Calu3 (cell line): ENCODE measurements at places on chromosomes 16 and 17.

GRCh38 chr16:24955975-24956731 is 59.0 kb downstream of the ARHGAP17 start:
- DNase-seq = no peak

DNA sequence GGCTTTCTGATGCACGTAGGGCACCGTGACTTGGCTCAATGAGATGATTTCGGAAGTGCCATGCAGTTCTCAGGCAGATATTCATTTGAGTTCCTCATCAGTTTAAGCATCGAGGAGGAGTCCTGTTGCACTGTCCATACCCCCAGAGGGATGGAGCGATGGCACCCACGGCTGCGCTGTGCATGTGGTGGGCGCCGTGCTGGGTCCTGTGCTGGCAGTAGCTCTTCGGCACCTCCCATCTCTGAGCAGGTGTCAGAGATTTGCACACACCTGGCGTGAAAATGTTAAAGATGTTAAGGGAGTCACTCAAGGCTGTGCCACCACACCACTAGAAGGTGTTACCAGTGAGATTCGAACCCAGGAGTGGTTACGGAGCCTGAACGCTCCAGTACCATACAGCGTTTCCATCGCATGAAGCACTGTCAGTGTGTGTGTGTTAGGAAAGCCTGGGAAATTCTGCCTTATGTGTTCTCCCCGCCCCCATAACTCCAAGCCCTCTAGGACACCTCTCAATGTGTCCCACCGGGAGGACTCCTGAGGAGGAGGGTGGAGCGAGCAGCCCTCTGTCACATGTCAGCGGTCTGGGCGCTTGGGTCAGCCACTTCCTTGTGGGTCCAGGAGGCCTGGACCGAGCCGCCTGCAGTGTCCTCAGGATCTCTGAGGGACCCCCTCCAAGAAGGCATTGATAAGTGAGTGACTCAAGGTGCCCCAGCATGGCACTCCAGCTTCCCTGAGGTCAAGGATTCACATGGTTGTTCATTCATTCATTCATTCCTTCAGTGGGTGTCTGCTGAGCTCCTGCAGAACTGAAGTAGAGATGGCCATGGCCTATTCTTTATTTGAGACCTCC is 3.8 kb downstream of the MRC2 start:
- DNase-seq = no peak

GRCh38 chr17:420479-421175 is 68.0 kb upstream of the RPH3AL start:
- DNase-seq = no peak

- peak; percentile 35 for DNase-seq
Measured at GRCh38 chr17:40307001-40307730, 1.8 kb upstream of the RARA start.

GRCh38 chr17:77798031-77798430 is 160.5 kb upstream of the TNRC6C start:
- no peak for DNase-seq

GRCh38 chr17:27533874-27534815 is 77.9 kb downstream of the KSR1 start:
- DNase-seq = no peak

DNA sequence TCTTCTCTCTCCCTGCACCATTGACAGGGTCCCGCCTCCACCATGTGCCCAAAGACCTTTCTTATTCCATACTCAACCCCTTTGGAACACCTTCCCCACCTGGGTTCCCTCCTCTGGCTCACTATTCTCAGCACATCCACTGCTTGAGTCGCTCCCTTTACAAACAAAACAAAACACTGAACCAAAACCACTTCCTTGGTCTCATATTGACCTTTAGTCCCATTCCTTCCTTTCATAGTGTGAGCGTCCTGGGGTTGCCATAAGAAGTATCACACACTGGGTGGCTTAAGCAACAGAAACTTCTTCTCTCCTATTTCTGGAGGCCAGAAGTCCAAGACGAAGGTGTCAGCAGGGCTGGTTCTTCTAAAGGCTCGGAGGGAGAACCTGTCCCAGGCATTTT is 6.1 kb upstream of the TNRC6C start:
- DNase-seq = no peak

DNA sequence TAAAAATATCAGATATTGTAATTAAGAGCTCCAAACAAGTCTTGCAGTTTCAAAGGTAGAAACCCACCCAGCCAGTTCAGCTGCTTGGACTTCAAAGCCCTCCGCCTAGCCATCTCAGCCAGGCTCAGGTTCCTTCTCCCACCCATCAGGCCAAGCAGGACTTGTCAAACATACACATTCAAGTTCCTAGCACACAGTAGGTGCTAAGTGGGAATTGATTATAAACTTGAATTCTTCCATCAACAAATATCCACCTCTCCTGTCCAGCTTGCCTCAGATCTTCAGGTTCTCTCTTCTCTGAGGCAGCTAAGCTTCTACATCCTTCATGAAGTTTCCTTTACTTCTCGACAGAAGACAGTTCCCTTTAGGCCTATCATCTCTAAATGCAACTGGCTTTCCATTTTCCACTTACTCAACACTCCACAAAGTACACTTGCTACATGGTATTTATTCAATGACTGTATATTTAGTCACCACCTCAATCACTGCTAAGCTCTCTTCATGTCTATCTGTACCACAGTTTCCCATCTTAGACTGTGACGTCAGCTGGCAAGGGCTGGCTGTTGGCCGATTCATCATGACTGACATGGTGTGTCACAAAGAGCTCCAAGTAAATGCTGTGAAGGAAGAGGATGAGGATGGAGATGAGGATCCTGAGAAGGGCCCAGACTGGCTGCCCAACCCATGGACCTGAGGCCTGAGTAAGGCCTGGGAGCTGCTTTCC is 13.3 kb upstream of the COG7 start:
- DNase-seq = no peak

- peak; percentile 94 for DNase-seq
Measured at GRCh38 chr16:24309258-24310142, 53.4 kb downstream of the CACNG3 start.

- DNase-seq = no peak
Measured at GRCh38 chr16:87963400-87963799, 12.2 kb downstream of the BANP start.

DNA sequence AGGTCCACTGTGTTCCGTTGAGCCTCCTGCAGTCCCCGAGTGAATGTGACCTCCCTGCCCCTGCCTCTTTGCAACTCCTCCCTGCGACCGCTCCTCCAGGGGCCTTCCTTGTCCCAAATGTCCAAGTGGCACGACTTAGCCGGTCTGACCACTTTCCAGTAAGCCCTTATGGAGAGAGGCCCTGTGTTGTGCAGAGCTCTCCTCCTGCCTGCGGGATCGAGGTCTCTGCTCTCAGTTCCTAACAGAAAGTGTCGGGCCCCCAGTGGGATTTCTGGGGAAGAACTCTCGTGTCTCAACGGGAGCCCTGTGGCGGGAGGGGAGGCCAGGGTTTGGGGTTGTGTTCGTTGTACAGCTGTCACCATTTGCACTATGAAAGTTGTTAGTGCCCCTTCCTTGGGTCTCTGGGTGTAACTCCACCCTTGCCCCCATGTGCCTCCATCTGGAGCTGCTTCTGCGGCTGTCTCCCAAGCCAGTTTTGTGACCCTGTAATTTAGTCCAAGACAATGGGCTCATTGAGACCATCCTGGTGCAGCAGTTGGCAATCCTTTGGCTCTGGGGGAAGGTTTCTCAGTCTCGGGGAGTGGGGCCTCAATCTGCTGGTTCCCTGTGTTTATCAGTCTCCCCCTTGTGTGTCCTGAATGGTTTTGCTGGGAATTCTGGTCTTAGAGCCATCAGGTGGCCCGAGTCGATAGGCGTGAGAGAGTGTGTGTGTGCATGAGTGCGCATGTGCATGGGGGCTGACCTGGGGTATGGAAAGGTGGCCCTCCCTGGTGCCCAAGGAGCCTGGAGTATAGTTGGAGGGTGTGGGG is 234.5 kb downstream of the SEC14L1 start:
- DNase-seq = no peak

- DNase-seq = no peak
Measured at GRCh38 chr17:67982034-67982640, 14.1 kb downstream of the C17orf58 start.

DNA sequence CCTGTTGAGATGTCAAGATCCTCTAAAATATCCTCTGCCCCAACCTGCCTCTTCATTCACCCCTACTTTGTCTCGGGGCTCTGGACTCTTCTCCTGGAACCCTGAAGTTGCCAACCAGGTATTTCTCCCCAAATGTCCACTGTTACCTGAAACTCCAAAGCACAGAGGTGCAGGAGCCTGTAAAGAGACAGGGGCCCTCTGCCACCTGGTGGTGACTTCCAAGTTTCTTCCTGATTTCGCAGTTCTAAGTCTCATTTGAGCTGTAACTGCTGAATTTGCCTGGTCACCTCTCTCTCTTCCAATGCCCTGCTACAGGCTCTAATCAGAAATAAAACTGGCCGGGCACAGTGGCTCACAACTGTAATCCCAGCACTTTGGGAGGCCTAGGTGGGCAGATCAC is 77.1 kb upstream of the RCVRN start:
- DNase-seq = peak; percentile 17

GRCh38 chr17:28763804-28764266 is 20.0 kb downstream of the TRAF4 start:
- DNase-seq = peak; percentile 81

DNA sequence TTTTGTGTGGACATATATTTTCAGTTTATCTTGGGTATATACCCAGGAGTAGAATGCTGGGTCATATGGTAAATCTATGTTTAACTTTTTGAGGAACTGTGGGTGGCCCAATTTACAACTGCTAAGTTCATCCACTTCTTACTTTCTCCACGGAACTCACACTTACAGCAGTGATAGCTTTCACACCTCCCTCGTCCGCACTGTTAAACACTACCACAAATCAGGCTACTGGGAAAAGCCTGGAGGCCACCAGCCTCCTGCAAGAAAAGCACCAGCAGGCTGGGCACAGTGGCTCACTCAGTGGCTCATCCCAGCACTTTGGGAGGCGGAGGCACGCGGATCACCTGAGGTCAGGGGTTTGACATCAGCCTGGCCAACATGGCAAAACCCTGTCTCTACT is 14.7 kb upstream of the ZG16 start:
- DNase-seq = no peak

DNA sequence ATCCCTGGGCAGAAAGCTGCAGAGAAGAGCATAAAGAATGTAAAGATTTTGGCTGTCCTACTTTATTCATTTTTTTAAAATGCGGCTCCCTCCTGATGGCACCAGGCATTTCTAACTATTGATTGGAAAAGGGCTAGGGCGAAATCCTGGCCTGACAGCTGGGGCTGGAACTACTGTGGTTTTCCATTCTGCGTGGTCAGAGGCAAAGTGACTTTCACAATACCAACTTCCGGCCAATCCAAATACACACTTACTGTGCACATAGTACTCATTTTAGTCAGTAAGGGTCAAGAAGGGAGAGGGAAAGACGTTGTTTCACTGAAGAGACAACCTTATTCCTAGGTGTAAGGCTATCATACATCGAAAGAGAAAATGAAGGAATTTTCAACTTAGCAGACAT is 113.8 kb upstream of the PMFBP1 start:
- no peak for DNase-seq

DNA sequence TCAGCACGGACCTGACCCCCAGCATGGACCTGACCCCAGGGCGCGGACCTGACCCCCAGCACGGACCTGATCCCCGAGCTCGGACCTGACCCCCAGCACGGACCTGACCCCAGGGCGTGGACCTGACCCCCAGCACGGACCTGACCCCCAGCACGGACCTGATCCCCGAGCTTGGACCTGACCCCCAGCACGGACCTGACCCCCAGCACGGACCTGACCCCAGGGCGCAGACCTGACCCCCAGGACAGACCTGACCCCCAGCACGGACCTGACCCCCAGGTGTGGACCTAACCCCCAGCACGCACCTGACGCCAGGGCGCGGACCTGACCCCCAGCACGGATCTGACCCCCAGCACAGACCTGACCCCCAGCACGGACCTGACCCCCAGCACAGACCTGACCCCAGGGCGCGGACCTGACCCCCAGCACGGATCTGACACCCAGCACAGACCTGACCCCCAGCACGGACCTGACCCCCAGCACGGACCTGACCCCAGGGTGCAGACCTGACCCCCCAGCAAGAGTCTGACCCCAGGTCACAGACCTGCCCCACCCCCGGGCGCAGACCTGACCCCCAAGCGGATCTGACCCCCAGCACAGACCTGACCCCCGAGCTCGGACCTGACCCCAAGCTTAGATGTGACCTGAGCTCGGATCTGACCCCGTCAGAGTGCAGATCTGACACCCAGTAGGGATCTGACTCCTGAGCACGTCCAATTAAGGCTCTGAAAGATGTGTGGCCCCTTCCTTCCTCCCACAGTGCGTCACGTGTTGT is 98.7 kb downstream of the C16orf95 start:
- DNase-seq = no peak

- peak; percentile 51 for DNase-seq
Measured at GRCh38 chr17:66415366-66416206, 113.2 kb downstream of the PRKCA start.

- peak; percentile 83 for DNase-seq
Measured at GRCh38 chr16:66478733-66479511, 51.8 kb downstream of the BEAN1 start.

- no peak for DNase-seq
Measured at GRCh38 chr16:12468552-12468951, 335.1 kb downstream of the CPPED1 start.

GRCh38 chr17:39653662-39654331 is 11.4 kb upstream of the TCAP start:
- peak; percentile 100 for DNase-seq

- no peak for DNase-seq
Measured at GRCh38 chr17:82231312-82231561, 2.4 kb downstream of the SLC16A3 start.

GRCh38 chr17:45334231-45334630 is 17.4 kb upstream of the MAP3K14 start:
- no peak for DNase-seq

- no peak for DNase-seq
Measured at GRCh38 chr17:71625330-71625729, 495.5 kb upstream of the SOX9 start.

GRCh38 chr17:56824503-56824902 is 9.2 kb downstream of the C17orf67 start:
- no peak for DNase-seq
